ENCODE measurements at places on chromosomes 3 and 15. TPM values are rescaled to one million over a fixed set of nuclear protein-coding genes. Genes with fewer than 3 reads are reported as not detected.

- DNase-seq = no peak
Observed at GRCh38 chr15:39804026-39804425, 21.4 kb upstream of the FSIP1 start.

DNA sequence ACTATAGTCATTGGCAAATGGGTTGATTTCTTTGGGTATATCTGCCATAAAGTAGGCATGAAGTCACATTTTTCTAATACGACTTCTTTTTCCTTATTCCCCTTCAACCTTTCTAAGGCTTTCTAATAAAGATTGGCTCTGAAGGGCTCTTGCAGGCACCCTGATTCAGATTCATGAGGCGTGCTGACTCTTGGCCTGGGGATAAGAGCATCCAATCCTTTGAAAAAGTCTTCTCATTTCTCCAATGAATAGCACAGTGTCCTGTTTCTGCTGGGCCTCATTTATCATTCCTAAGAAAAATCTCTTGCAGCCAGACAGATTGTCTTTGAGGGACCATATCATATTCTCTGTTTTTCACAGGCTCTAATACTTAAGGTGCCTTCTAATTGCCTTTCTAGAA lies 32.3 kb upstream of the BNIP2 start:
- DNase-seq = no peak

The PLCD1 gene
- 47.5 TPM for total RNA-seq

- DNase-seq = no peak
Observed at GRCh38 chr15:83283813-83284558, 478 bp downstream of the BNC1 start.

The PIGZ gene
- 0.47 TPM for total RNA-seq

DNA sequence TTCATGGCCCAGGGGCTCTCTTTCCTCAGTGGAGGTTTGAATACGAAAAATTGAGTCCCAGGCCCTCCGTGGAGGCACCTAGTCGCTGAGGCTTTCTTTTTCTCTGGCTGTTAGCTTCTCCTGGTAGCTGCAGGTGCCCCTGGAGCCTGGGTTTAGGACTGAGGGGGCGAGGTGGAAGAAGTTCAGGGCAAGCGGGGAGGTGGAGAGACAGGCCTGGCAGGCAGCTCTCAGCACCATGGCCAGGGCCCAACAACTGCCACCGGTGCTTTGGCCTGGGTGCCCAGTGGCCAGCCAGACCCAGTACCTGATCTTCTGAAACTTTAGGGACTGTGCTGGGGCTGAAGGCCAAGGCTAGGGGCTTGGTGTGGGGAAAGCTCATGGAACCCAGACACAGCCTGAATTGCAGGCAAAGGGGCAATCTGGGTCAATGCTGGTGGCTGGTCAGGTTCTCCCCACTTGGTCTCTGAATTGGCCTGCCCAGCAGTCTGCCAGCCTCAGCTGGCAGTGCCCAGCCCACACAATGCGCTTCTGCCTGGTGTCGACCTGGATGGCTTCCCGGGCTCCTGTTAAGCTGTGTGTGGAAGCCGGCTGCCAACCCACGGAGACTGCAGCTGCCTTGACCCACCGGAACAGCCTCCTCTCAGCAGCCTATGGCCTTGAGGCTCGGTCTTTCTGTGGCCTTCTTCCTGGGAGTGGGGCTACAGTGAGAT lies 30.3 kb upstream of the POLG start:
- no peak for DNase-seq

The UBL7 gene
- total RNA-seq = 30.9 TPM

GRCh38 chr15:82805994-82806406 lies at the start of gene FSD2:
Gene FSD2, minus strand, starts transcription at chr15:82806069. Its CDS starts 18,679 bp downstream, at chr15:82787390.
- DNase-seq = peak; percentile 3

- DNase-seq = no peak
Observed at GRCh38 chr15:89018207-89018606, 70.0 kb upstream of the ABHD2 start.

GRCh38 chr3:65636326-65636725 lies 402.4 kb downstream of the MAGI1 start:
- DNase-seq = no peak

GRCh38 chr3:156174229-156174847 lies 54.0 kb downstream of the KCNAB1 start:
- DNase-seq = no peak

- peak; percentile 71 for DNase-seq
Observed at GRCh38 chr3:50246517-50246954, 10.5 kb downstream of the GNAI2 start.

The FILIP1L gene
- total RNA-seq = 0.37 TPM

GRCh38 chr15:67033571-67034044 lies 31.8 kb upstream of the SMAD3 start:
- DNase-seq = peak; percentile 10
